ENCODE measurements at places on chromosomes 7 and 10.

DNA sequence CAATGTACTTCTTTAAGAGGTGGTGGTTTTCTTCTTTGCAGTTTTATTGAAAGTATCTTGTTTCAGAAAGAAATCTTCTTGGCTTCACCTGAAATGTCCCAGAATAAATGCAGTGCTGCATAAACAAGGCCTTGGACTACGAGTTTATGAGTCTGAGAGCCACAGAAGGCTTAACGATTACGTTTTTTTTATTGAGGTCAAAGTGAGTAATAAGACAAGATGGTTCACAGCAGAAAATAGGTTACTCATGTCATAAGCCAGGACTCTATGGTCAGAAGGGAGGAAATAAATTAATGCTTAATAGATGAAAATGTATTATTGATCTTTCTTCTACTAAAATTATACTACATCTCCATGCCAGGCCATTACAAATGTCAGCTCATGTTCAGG, 13.7 kb upstream of the NPTX2 start:
- DNase-seq = no peak

DNA sequence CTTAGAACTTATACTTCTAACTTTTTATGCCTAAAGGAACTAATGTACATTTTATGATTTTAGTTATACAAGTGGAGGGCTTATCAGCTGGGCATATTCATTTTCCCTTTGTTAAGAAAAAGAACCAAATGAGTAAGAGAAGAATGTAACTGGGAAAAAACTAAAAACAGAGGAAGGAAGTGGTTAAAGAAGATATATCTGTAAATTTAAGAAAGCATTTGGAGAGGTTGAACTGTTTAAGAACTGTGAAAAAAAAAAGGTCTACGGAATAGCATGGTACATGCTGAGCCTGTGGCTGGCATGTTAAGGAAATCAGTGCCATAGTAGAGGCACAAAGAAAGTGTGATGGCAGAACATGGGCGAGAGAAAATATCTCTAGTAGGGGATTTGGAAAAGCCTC, 6.2 kb downstream of the MDFIC start:
- no peak for DNase-seq

- DNase-seq = peak; percentile 28
Measured at GRCh38 chr10:28991333-28992270, 297.3 kb upstream of the LYZL1 start.

GRCh38 chr7:106462365-106462859, 177.6 kb upstream of the NAMPT start:
- peak; percentile 22 for DNase-seq

DNA sequence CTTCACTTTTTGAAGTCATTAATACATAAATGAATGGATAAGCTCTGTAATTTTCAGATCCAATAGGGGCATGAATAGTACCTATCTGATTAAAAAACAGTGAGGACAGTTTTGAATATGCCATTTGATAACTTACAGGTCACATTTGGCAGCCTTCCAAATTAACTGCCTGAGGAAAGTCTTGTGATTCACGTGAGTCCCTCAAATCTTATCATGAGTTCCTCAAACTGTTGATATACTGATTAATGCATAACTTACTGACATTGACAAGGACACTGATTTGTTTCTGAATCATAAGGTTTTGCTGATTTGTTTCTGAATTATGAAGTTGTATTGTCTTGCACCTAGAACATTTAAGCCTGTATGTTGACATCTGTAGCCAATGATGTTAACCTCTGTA, 55.1 kb downstream of the ANKMY2 start:
- DNase-seq = no peak

- no peak for DNase-seq
Measured at GRCh38 chr10:96588616-96589419, 2.0 kb upstream of the TM9SF3 start.

DNA sequence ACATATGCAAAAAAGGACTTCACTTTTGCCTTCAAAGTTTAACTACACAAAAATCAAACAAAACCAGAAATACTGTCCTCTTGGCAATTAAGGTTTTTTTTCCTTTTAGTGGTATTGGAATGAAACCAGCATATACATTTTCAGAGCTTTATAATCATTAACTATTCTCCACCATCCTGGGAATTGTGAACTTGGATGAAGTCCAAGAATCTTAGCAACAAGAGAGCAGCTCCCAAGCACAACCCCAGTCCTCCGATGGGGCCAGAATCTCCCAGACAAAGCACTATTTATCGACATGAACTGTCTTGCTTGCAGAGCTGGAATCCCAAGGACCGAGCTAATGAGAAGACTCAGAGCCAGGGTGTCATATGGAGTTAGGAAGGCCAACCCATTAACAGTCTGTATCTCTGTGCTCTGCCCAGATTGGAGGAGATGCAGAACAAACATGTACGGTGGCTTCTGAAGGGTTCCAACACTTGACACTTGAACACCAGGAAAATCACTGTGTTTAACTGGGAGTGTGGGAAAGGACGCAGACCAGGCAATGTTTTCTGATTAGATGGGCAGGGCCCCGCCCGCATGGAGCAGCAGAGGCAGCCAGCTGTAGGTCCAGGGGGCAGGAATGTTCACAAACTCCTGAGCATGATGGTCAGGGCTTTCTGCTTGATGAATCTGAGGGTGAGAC, 35.5 kb downstream of the PPP1R3C start:
- no peak for DNase-seq

DNA sequence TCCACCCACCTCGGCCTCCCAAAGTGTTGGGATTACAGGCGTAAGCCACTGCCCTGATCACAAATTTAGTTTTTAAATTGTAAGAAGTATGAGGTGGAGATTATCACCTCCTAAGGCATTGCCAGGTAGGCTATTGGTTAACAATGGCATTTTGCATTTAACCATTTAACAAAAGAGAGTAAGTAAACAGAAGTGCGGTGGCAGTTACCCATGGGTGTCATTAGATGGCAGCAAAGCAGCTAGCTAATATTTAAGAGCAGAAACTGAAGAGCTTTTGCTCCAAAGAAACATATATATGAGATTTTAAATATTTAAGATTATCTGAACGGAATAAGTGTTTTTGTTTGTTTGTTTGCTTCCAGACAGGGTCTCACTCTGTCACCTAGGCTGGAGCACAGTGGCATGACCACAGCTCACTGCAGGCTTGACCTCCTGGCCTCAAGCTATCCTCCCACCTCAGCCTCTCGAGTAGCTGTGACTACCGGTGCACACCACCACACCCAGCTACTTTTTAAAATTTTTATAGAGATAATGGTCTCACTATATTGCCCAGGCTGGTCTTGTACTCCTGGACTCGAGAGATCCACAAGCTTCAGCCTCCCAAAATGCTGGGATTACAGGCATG, 325.5 kb upstream of the C7orf33 start:
- DNase-seq = no peak

DNA sequence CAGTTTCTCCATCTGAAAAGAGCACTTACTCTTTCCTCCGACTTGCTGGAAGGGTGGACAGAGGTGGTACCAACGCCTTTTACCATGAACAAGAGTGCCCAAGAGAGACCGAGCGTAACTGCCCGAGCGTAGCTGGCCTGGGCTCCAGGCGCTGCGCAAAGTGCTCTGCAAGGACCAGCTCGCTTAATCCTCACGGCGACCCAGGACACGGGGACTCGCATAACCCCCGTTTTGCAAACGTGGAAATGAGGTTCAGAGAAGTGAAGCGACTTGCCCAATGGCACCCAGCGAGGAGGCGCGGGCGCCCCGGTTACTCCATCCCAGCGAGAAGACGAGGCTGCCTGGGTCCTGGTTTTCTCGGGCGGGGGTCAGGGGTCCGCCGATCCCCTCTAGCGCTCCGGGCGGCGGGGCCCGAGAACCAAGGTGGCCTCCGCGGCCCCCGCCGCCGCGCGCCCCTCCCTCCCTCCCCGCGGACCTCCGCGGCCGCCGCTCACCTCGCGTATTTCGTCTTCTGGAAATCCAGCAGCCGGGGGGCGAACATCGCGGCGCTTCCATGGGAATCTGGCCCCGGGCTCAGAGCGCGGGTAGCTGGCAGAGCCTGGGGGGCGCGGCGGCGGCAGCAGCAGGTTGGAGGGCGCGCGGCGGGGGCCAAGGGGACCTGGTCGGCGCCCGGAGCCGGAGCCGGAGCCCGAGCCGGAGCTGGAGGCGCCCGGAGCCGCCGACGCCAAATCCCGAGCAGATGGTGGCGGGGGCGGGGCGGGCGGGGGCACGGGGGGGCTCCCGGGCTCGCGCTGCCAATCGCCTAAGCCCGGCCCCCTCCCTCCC, at the start of gene MMD2:
TSS of gene MMD2 (minus strand) at position 711 of the 825 bp plus-strand sequence. CDS start at position 541, 170 bp downstream.
- no peak for DNase-seq

GRCh38 chr10:16360001-16360400, 76.8 kb upstream of the PTER start:
- DNase-seq = no peak

GRCh38 chr10:103123282-103124024, 69.6 kb downstream of the NT5C2 start:
- DNase-seq = no peak

GRCh38 chr10:114611617-114612016, 46.5 kb downstream of the ABLIM1 start:
- DNase-seq = no peak

DNA sequence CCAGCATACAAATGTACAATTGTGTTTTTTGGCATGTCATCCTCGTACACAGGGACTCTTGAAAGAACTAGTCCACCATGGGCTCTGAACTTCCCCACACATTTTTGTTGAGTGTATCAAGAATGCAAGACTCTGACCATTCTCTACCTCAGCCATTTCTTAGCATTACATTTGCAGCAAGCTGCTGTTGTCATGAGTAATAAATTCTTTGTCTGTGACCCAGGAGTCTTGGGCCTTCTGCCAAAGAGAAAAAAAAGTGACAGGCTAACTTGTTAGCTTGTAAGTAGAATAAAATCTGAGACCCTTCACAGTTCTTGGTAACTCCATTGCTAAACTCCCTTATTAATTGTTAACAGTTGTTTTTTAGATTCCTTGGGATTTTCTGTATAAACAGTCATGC, 542.3 kb upstream of the MBL2 start:
- no peak for DNase-seq

- DNase-seq = no peak
Measured at GRCh38 chr7:71553306-71553705, 421.4 kb downstream of the GALNT17 start.

DNA sequence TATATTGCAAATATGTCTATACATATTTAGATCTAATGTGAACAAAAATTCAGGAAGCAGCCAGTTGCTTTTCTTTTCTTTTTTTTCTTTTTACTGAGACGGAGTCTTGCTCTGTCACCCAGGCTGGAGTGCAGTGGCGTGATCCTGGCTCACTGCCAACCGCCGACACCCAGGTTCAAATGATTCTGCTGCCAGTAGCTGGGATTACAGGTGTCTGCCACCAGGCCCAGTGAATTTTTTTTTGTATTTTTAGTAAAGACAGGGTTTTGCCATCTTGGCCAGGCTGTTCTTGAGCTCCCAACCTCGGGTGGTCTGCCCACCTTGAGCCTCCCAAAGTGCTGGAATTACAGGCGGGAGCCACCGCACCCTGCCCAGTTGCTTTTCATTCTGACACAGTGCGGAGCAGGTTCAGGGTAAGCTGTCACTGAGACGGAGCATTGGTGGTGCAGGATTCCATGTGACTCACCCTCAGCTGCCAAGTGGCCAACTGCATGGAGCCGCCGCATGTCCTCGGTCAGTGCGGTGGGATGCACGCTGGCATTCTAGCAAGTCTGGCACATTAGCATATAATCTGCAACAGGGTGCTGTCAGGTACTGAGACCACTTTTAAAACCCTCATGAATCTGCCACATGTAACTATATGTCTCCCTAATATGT, 362.7 kb downstream of the DNAJB6 start:
- DNase-seq = no peak

GRCh38 chr10:133336577-133337369, at the start of gene CALY:
TSS of gene CALY (minus strand) at chr10:133336896. CDS start at chr10:133328989, 7,907 bp downstream.
- DNase-seq = peak; percentile 79

All from thymus (tissue), 14 donors.